ENCODE measurements at places on chromosomes 3 and 15. TPM values are rescaled to one million over a fixed set of nuclear protein-coding genes. Genes with fewer than 3 reads are reported as not detected.

Gene CRABP1
- 1.3 TPM for total RNA-seq

Gene NANOGP8
- total RNA-seq, result not detected

Gene GOLGA8T
- 0.80 TPM for total RNA-seq

Gene PAQR9
- 2.2 TPM for total RNA-seq

Gene FSTL1
- total RNA-seq, result 76.1 TPM

Gene ADAMTS17
- 0.21 TPM for total RNA-seq

Gene LAMB2
- total RNA-seq, result 114 TPM

Gene CIDEC
- 50.4 TPM for total RNA-seq

Gene LARP6
- 50.6 TPM for total RNA-seq

Gene FEZF2
- total RNA-seq, result not detected

Gene PARP15
- total RNA-seq, result not detected

Gene CCRL2
- 0.17 TPM for total RNA-seq

Gene CCR8
- total RNA-seq, result not detected

Gene GPR160
- total RNA-seq, result 1.9 TPM

Gene GPR62
- not detected for total RNA-seq

Gene C15orf39
- total RNA-seq, result 36.4 TPM

Gene FANCD2OS
- total RNA-seq, result not detected

Gene CEP97
- total RNA-seq, result 4.4 TPM

All from A549 treated with Mapracorat at 1 μM for 4 hours (cell line).